ENCODE measurements at places on chromosomes 12 and 14.

- peak; percentile 50 for DNase-seq
These were observed 37.3 kb downstream of the PTGER2 start for GRCh38 chr14:52351233-52352060.

GRCh38 chr14:34766606-34767005 is 52.2 kb upstream of the CFL2 start:
- no peak for DNase-seq

DNA sequence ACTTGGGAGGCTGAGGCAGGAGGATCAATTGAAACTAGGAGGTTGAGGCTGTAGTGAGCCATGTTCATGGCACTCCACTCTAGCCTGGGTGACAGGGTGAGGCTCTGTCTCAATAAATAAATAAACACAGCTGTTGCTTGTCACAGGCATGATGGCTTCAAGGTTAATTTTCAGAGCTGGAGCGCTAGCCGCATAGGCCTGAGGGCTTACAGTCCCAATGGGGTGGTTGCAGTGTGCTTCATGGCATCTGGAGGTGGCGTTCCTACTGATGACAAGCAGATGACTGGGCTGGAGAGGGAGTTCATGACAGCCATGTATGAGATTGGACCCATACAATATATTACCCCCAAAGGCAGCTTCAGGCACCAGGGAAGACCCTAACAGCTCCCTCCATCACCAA is 1.6 kb upstream of the FMNL3 start:
- no peak for DNase-seq

- DNase-seq: no peak
These were observed 5.6 kb upstream of the PRPF39 start for GRCh38 chr14:45078323-45078722.

GRCh38 chr12:906062-906585 is 43.4 kb downstream of the RAD52 start:
- DNase-seq: no peak

- DNase-seq: no peak
These were observed 4.2 kb upstream of the KRT5 start for GRCh38 chr12:52524241-52524897.

All from Caki2 (cell line).